Daoy (cell line): ENCODE measurements at places on chromosomes 1 and 21. TPM values are rescaled to one million over a fixed set of nuclear protein-coding genes. Genes with fewer than 3 reads are reported as not detected.

REN gene
- not detected in 2 replicates for total RNA-seq

SPATA46 gene
- total RNA-seq = not detected in 2 replicates

ADORA1 gene
- 0.89 and 2.7 TPM in 2 replicates for total RNA-seq

PATJ gene
- 4.5 and 16.0 TPM in 2 replicates for total RNA-seq

OR6K3 gene
- total RNA-seq = not detected in 2 replicates

SPAG17 gene
- not detected in 2 replicates for total RNA-seq

DCLRE1B gene
- total RNA-seq = 15.3 and 19.5 TPM in 2 replicates

DCDC2B gene
- total RNA-seq = not detected in 2 replicates

ADAMTS5 gene
- 2.4 and 3.1 TPM in 2 replicates for total RNA-seq

TMEM200B gene
- 2.1 and 5.5 TPM in 2 replicates for total RNA-seq

PLA2G4A gene
- 20.7 and 23.9 TPM in 2 replicates for total RNA-seq

TBX19 gene
- total RNA-seq = 0.57 and 1.1 TPM in 2 replicates

CXADR gene
- 5.1 and 7.4 TPM in 2 replicates for total RNA-seq

AGBL4 gene
- 2.4 TPM in 1 of 2 replicates, not detected in the other for total RNA-seq

C1orf116 gene
- total RNA-seq = 0.11 TPM in 1 of 2 replicates, not detected in the other

TNFAIP8L2 gene
- total RNA-seq = not detected in 2 replicates

ICOSLG gene
- total RNA-seq = 0.21 and 0.57 TPM in 2 replicates

HPDL gene
- total RNA-seq = not detected in 2 replicates

UBL4B gene
- total RNA-seq = not detected in 2 replicates

RTCA gene
- 119 and 127 TPM in 2 replicates for total RNA-seq

MYCL gene
- 1.5 TPM in 2 replicates for total RNA-seq
